Activated CD4-positive, CD25-positive, alpha-beta regulatory T cell (primary cell): ENCODE measurements at places on chromosomes 1 and 21.

- no peak for DNase-seq
These were observed 21.0 kb downstream of the SPRTN start for GRCh38 chr1:231359113-231359512.

DNA sequence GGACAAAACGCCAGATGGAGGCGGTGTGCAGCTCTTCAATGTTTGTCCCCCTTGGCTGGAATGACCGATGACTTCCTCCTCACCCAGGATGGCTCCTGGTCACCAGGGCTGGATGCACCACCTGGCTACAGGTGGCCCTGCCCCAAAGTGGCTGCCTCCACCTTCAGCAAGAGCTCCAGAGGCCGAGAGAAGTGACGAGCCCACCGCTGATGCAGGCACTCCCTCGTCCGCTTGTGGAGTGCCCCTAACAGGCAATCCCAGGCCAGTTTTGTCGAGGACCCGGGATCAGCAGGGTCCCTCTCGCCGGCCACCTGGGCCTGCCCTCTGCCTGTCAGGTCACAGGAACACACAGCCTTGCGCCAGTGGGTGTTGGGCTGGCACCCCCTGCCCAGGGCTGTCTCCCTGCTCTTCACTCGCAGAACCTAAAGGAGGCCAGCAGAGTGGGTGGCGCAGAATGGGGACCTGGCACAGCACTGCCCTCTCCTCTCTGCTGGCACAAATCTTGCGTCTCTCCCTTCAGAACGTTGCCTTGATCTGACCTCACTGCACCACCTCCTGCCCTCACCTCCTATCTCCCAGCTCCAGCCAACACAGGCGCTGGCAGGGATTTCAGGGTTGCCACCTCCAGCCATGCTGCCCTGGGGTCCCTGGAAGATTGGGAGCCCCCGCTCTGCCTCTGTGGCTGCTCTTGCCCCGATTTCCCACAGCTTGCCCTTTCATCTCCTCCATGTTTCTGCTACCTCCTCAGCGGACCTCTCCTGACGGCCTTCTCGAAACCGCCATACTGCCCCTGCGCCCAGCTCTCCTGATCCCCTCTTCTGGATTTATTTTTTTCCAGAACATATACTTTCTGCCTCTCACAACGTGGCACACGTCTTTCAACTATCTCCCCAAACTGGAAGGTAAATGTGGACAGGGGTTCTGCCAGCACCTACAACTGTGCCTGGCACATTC is 38.6 kb downstream of the SLC45A1 start:
- no peak for DNase-seq

DNA sequence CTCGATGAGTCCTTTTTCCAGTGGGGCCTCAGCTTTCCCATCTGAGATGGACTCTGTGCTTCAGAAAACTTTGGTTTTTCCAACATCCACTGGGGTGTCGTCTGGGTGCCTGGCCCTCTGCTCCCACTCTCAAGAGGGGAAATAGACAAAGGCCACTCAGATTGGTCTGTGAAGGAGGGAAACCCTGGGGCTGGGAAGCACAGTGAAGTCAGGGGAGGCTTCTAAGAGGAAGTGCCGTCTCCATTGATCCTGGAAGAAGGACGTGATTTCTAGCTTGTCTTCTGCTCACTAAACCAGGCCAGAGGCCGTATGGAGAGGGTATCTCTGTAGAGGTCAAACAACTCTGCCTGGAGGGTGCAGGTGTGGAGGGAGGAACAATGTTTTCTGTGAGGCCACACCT is 5.2 kb downstream of the KNCN start:
- DNase-seq = no peak

- DNase-seq = no peak
These were observed 46.9 kb downstream of the IL23R start for GRCh38 chr1:67213164-67213563.

GRCh38 chr1:160911441-160911840 is 26.5 kb upstream of the ITLN1 start:
- no peak for DNase-seq

DNA sequence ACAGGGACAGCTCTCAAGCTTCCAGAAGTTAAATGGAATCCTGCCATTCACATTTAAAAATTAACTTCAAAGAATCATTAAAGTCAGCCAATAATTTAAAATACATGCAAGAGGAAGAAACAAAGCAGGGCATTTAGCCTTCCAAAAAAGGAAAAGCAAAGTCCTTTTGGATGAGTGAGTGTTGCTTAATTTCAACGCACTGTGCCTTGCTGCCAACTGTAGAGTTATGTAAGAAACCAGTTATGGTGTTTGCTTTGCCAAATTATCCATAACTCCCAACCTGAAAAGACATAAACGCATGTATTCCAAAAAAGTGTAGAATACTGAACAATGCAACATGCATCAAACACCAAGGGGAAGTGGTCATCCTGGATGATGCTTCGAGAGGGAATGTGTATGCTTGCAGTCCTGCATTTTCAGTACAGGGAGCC is 16.1 kb upstream of the KCNE1 start:
- DNase-seq = no peak

DNA sequence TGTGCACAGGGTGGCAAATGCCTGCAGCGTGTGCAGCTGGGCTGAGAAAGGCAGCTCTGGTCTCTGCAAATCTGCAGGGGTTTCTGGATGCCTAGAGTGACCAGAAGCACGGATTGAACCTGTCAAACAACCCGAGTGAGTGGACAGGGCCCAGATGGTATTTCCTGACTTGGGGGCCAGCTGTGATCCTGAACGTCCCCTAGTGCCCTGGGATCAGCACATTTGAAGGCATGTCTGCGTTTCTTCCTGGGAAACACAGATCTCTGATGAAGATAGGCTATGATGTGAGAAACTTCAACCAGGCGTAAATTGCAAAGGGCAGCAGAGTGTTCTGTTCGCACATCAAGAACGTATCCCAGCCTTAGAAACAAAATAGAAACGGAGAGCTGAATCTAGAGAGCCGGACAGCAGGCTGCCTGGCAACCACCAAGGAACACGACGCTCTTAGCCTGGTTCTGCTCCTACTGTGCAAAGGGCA is 163.1 kb downstream of the KCNJ6 start:
- DNase-seq = no peak

GRCh38 chr1:197750366-197750765 is 24.9 kb downstream of the DENND1B start:
- DNase-seq = no peak

DNA sequence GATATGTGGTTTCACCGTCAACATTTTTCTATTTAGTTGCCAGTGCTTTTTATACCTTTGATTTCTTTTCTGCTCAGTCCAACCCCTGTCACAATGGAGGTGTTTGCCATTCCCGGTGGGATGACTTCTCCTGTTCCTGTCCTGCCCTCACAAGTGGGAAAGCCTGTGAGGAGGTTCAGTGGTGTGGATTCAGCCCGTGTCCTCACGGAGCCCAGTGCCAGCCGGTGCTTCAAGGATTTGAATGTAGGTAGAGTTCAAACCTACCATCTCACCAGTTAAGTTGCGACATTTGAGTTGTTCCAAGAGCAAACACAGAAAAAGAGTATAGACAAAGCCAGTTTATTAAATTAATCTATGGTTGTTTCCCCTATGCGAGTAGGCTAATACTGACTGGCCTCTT is 161.3 kb downstream of the CRB1 start:
- no peak for DNase-seq

DNA sequence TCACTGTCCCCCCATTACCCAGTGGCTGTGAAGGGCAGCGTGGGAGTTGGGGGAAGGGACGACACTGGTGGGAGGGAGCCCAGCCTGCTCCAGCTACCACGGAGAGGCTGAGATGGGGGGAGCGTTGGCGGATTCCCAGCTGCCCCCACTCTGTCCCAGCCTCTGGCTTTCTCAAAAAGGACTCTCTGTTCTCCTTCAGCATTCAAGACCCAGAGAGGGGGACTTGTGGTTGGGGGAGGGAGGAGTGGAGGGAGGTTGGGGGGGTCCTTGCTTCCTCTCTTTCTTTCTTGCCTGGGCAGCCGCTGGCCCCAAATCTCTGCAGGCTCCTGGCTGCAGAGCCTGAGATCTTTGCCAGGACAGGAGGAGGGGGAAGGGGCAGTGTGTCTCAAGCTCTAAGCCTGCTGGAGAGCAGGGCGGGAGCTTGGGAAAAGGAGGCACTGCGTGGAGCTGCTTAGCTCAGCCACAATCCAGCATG is 2.2 kb downstream of the ATP1A2 start:
- DNase-seq = no peak

DNA sequence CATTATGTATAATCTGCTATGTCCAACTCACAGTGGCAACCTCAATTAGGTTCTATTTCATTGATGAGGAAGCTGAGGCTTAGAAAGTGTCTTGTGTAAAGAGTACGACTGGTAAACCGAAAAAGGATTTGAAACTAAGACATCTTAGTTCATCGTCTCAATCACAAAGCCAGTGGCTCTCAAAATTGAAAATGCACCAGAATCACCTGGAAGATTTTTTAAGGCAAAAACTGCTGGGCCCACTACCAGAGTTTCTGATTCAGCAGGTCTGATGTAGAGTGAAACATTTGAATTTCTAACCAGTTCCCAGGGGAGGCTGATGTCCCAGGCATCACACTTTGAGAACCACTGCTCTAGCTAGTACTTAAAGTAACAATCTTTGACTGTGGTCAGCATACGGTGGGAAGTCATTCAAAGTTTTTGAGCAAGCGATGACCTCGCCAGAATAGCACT is 5.2 kb upstream of the LRRC53 start:
- no peak for DNase-seq

DNA sequence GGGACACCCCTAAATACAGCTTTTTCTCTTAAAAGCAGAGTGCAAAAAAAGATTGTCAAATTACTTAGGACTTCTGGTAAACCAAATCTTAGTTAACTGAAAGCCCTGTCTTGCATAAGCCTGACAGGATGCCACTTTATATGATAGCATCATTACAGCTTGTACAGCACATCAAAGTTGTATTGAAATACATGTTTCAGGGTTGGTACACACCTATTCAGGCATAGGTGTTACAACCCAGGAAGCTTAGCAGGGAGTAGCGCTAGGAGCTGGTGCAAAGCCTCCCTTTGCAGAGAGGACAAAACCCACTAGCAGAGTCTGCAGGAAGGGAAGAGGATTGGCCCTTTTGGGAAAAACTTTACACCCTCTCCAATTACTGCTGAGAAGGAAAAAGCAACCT is 258.9 kb upstream of the SGIP1 start:
- DNase-seq = no peak

DNA sequence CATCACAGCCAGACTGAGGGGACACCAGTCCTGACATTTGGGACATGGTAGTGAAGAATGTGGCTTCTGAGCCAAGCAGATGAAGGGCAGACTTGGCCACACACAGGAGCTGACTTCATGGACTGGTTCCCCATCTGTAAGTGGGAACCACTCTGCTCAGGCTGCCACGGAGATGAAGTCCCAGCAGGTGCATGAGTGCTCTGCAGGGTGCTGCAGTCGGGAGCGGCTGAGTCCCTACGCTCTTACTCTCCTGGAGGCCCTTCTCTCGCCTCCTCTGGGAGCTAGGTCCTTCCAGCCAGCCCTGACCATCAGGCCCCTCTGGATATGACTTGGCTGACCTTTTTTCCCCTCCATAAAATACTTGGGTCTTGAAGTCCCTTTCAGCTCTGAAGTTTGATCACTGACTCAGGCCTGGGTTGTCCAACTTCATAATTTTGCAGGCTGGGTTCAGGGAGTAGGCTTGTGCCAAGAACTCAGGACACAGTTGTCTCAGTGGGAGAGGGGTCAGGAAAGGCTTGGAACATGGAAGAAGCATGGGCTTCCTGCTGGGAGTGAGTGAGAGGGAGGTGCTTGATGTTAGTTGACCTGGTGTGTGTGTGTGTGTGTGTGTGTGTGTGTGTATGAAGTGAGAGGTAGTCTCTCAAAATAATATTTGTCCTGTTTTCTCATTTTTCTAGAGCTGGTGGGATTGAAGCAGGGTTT is 21.0 kb upstream of the EPS8L3 start:
- DNase-seq = no peak

- DNase-seq = no peak
These were observed 14.0 kb upstream of the PEF1 start for GRCh38 chr1:31658721-31659120.

GRCh38 chr1:26083208-26083607 is 15.8 kb upstream of the TRIM63 start:
- DNase-seq = no peak

DNA sequence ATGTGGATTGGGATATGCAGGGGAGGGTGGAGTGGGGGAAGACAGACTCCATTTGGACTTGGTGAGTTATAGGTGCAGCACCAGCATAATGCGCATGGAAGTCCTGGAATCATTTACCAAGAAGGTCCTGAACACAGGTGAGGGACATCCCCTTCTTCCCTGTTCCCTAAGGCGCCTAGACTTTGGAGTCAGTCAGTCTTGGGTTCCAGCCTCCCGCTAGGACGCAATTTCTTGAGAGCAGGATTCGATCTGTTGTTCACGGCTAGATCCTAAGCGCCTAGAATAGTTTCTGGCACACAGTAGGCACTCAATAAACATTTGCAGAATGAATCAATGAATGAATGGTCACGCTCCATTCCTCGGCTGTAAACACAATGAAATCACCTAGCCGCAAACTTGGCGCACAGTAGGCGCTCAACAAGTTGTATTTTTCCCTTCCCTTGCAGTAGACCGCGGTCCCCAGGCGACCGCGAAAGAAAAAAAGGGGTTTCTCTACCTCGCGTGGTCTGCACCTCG is 1.0 kb upstream of the AK4 start:
- no peak for DNase-seq

DNA sequence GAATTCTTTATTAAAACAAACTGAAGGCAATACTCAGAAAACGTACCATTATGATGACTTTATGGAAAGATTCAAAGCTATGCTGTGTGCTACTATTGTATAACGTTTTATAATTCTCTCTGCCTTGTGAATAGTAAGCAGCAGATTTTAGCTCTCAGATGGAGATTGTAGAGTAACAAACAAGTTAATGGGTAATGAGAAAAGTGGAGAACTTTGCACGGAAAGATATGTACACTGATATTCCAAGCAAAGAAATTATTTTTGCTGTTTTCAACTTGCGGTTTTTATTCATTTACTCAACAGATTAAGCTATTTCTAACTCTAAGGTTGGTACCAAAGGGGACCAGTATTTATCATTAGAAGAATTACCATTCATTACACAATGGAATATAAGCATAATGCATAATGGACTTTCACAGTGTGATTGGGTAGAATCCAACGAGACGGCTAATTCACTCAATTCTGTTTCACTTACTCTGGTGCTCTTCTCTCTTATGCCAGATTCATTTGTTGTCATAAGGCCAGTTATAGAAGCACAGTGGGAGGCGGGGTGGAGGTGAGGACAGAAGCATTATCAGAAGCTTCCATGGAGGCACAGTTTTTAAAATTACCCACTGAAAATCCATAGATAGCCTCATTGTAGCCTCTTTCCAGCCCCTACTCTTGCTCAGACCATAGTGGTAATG is 38.6 kb downstream of the ATP1B1 start:
- no peak for DNase-seq

DNA sequence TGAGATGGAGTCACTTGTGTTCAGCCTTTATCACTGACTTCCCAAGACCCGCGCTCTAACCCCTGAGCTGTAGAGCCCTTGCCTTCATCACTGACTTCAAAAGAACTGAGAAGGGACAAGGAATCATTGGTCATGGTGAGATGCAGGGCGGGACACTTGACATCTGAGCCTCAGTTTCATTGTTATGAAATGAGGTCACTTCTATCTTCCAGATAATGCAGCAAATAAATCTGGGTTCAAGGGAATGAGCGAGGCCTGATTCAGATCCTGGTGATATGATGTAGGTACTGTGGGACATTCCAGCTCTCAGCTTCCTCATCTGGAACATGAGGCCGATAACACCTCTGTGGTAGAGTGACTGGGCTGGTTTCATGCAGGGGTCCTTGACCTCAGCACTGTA is 13.8 kb downstream of the KAZN start:
- no peak for DNase-seq

GRCh38 chr1:67980028-67980427 is 70.4 kb downstream of the DIRAS3 start:
- DNase-seq = no peak
